KBM-7 (cell line): ENCODE measurements at places on chromosomes 16 and 17.

GRCh38 chr17:82239401-82239925 is 10.6 kb downstream of the SLC16A3 start:
- no peak for DNase-seq

DNA sequence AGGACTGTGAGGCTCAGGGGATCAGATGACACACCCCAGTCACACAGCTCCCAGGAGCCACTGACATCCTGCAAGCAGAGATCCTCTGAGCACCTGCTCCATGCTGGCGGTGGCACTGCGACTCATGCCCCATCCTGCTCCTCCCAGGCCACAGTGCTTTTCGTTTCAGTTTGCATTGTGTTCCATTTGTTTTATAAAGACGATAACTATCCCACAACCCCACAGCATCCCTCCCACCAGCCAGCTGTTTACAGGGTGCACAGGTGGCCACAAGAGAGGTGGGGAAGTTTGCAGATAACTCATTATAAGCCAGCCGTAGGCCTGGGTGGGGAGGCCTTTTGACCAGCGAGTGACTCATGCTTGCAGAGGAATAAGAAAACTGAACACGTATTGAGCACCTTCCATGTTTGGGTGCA is 28.2 kb downstream of the BCO1 start:
- no peak for DNase-seq

- no peak for DNase-seq
These were observed 3.1 kb upstream of the GPS2 start for GRCh38 chr17:7318121-7318860.

- DNase-seq: no peak
These were observed 176.8 kb downstream of the KATNIP start for GRCh38 chr16:27726621-27727261.
